ENCODE measurements at places on chromosomes 12 and 14. TPM values are rescaled to one million over a fixed set of nuclear protein-coding genes. Genes with fewer than 3 reads are reported as not detected.

The CCDC184 gene
- total RNA-seq = not detected

The CDKN3 gene
- 179 TPM for total RNA-seq

The KRT79 gene
- not detected for total RNA-seq

GRCh38 chr14:29453045-29453444 lies 474.6 kb downstream of the PRKD1 start:
- DNase-seq = no peak

DNA sequence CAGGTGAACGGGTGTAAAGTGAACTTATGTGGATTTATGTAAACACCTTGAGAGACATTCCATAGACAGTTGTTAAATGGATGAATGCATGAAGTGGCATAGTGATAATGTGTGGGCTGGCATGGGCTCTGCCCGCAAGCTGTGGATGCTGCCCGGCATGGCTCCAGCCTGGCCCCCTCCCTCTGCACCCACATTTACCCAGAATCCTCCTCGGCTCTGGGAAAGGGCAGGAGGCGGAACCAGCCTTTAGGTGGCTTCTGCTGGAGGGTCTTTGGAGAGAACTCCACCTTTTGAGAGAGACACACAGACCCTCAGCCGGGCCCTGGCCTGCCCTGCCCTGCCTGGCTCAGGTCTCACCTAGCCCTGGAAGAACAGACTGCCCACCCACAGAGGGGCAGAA lies 18.7 kb downstream of the RASAL1 start:
- no peak for DNase-seq

GRCh38 chr14:69753860-69754259 lies 13.1 kb upstream of the SRSF5 start:
- no peak for DNase-seq
